ENCODE measurements at places on chromosomes 5 and 9. TPM values are rescaled to one million over a fixed set of nuclear protein-coding genes. Genes with fewer than 3 reads are reported as not detected.

GCNT4 gene
- total RNA-seq = 0.58 TPM

SLIT3 gene
- not detected for total RNA-seq

ELAVL2 gene
- not detected for total RNA-seq

SPINK4 gene
- not detected for total RNA-seq

WWC1 gene
- total RNA-seq = not detected

ERMP1 gene
- 24.3 TPM for total RNA-seq

INSL4 gene
- not detected for total RNA-seq

PCDHA13 gene
- not detected for total RNA-seq

CAMK2A gene
- 0.29 TPM for total RNA-seq

OR1J2 gene
- not detected for total RNA-seq

PTGR1 gene
- 114 TPM for total RNA-seq

PCDHB8 gene
- not detected for total RNA-seq

AUH gene
- 12.1 TPM for total RNA-seq

ENTPD2 gene
- total RNA-seq = not detected

ECM2 gene
- total RNA-seq = 1.2 TPM

SPINK13 gene
- total RNA-seq = not detected

Measured in myometrial cell (primary cell).